ENCODE measurements at places on chromosomes 13 and 19.

DNA sequence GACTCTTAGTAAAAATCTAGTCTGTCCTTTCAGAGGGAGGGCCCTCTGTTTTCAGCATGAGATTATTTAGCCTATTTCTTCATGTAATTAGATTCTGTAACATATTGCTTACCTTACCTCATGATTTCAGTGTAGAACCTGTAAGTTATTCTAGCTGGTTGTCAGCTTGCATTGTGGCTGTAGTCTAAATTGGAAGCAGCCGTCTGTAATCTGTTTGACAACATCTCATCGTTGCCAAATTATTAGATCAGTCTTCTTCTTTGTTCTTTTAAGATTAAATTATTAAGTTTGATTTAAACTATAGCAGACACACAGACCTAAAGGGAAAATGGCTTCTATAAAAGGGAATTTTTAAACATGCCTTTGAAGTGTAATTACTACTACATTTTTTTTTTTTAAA, 34.8 kb downstream of the SLAIN1 start:
- no peak for DNase-seq

GRCh38 chr13:24129914-24130774, 30.4 kb upstream of the SPATA13 start:
- no peak for DNase-seq

- DNase-seq = no peak
These were observed 65.9 kb downstream of the KCNRG start for GRCh38 chr13:50080911-50081678.

GRCh38 chr13:102567857-102568256, 28.9 kb upstream of the TPP2 start:
- DNase-seq = no peak

DNA sequence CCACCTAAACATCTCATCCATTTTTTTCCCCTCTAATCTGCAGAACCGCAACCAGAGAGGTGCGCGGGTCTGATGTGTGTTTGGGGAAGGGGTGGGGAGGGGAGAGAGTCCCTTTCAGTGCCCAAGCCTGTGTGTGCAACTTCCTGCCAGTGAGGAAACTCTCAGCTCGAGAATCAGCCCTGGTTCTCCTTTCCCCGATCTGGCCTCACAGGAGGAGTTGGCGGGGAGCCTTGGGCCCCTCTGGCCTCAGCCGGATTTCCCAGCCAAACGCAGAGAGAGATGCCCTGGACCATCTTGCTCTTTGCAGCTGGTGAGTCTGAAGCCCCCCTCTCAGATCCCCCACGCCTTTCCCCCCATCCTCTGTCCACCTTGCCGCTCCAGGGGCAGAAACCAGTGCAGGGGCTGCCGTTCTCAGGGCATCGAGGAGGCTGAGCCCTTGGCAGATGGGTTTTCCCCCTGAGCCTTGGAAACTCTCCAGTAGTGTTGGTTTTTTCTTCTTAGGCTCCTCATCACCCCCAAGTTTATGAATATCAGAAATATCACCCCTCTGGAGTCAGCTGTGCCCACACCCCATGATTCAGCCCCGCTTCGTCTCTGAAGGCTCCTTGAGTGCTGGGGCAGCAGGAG, at the start of gene C19orf38:
Gene C19orf38 (plus strand): TSS at position 186 of the 627 bp plus-strand sequence. CDS start 94 bp downstream, at position 280.
- no peak for DNase-seq

- no peak for DNase-seq
These were observed 27.2 kb downstream of the WDR62 start for GRCh38 chr19:36081894-36082293.

GRCh38 chr19:34988119-34988518, 12.0 kb upstream of the GRAMD1A start:
- no peak for DNase-seq

- no peak for DNase-seq
These were observed 26.7 kb downstream of the ZNRF4 start for GRCh38 chr19:5481957-5482356.

GRCh38 chr19:20162821-20163220, 4.2 kb upstream of the ZNF486 start:
- DNase-seq = no peak

- DNase-seq = no peak
These were observed 14.8 kb downstream of the MEIS3 start for GRCh38 chr19:47404334-47405196.

GRCh38 chr13:40465015-40465390, 201.4 kb downstream of the FOXO1 start:
- no peak for DNase-seq

DNA sequence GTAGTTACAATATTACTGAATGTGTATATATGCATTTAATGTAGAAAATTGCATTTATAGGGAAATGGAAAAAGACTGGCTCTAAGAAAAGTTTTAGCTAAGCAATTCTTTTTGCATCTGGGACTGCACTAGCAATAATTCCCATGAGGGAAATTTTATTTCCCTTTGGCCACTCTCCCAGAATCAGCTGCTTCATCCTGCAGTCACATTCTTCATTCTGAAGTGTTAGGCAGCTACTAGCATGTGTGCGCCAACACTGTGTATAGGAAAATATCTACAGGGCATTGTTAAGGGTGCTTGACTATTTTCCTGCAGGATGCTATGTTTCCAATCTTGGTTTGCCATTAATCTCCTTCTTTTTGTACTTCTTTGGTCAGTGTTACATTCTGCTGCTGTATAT, 312.8 kb upstream of the PCDH20 start:
- DNase-seq = peak; percentile 43

- no peak for DNase-seq
These were observed 218.2 kb downstream of the FGF14 start for GRCh38 chr13:102183509-102184182.

- DNase-seq = no peak
These were observed 396 bp downstream of the RTN2 start for GRCh38 chr19:45496349-45496953.

- DNase-seq = no peak
These were observed 5.7 kb downstream of the MCOLN1 start for GRCh38 chr19:7528192-7528519.

DNA sequence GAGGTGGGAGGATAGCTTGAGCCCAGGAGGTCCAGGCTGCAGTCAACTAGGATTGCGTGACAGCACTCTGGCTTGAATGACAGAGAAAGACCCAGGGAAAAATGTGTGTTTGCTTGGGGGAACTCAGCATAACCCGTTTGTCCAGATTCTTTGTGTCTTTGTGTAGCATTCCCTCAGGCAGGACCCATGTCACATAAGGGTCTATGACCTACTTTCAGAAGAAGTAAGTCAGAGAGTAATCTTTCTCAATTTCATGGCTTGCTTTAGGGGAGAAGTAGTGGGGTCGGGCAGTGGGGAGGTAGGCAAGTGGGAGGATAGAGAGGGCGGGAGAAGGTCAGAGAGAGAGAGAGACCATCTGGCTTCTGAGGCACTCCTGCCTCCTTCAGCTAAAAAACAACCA, 11.9 kb upstream of the PSPC1 start:
- no peak for DNase-seq

DNA sequence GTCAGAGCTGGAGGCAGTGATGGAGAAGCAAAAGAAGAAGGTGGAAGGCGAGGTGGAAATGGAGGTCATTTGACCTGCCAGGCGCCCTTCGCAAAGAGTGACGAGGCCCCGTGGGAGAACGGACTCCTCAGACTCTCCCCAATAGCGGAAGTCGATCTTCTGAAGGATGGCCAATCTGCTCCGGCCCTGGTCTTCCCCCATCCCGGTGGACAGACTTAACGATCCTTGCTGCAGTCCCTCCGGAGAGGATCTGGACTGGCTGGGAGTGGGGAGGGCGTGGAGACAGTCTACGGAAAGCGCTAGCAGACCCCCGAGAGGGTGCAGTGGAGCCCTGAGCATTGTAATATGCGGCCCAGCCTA, 11.9 kb downstream of the EPS8L1 start:
- no peak for DNase-seq

DNA sequence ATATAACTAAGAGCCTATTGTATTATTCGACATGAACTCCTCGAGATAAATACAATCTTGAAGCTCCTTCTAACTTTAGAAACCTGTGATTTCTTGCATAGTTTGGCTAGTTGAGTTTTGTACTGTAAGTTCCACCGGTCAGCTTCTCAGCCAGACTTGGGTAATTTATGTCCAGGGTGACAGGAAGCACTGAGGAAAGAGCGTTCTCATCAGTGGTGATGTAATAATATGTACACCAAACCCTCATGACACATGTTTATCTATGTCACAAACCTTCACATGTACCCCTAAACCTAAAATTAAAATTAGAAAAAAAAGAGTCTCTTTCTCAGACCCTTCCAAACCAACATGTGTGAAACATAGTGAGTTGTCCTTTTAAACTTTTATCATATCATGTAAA, 205.7 kb downstream of the KCNRG start:
- no peak for DNase-seq

DNA sequence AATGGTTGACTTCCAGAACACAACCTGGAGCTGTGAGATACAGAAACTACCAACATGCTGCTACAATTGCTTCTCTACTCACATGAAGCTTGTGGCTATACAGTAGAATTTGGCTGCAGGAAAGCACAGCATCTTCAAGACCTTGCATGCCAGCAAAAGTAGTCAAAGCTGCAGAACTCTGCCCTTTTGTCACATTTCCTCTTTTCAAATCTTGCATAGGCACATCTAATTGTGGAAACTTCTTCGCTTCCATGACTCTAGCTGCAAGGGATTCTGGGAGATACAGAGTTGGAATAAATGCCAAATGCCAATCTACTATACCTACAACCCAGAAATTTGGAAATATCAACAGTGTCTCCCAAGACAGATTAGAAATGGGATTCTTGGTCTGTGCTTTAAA, 462.2 kb downstream of the FOXO1 start:
- no peak for DNase-seq

DNA sequence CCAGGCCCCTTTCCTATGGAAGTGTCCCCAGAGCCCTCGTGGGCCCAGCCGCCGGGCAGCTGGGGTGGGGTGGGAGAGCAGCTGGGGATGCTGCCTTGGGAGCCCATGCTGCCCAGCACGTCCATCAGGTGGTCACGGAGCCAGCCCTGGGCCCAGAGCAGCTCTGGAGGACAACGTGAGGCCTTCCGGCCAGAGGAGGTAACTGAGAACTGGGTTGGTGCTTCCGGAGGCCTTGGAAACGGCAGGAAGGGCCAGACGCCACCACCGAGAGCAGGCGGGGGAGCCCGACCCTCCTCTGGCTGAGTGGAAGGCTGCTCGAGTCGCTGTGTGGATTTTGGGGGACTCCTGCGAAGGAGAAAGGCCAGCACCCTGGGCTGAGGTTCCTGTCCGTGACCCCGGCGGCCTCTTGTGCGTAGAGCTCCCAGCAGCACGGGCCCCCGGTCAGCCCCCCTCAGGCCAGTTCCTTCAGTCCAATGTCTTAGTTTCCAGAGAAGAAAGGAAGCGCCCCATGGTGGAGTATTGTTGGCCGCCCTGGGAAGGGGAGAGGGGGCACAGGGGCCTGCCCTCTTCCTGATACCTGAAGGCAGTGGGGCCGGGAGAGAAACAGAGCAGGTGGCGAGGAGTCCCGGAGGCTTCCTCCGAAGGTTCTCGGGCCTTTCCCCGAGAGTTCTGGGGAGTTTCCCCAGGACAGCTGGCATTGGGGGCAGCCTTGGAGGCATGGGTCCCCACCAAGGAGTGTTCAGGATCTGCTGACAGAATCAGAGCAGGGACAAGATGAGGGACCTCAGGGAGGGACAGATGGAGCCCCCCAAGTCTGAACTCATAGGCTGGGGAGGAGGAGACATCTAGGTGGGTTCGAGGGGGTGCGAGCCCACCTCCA, 68.8 kb downstream of the MLLT1 start:
- DNase-seq = no peak

DNA sequence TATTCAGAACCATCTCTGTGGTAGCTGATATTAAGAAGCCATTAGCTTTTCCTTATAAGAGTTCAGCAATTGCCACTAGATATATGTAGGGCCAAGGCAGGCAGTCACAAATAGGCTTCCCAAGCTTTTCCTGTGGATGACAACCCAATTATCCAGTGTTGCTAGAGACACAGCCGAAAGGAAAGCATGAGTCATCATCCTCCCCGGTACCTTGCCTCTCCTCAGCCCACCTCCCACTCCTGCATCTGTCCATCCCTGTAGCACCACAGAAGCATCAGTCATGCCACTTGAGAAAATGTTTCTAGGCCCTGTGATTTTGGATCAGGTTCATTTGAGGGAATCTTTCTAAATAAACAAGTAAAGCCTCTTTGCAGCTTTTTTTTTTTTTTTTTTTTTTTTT, 204.3 kb downstream of the DNAJC15 start:
- no peak for DNase-seq

GRCh38 chr19:45523642-45524256, 16.5 kb downstream of the VASP start:
- DNase-seq = peak; percentile 83

DNA sequence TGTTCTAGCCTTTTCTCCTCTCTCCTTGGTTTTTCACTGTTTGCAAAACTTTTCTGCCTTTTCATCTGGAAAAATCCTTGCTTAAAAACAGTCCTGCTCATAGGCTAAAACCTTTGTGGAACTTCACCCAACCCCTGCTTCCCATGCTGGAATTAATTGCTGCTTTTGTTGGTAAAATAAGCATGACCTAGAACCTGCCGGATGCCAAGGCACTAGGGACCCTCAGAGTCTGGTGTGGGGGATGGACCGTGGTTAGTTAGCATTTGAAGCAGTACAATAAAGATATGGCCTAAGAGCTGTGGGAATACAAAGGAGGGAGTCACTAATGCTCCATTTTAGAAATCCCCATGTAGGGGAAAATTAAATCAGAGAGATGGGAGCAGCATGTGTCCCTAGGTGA, 326.3 kb downstream of the KCNRG start:
- no peak for DNase-seq

DNA sequence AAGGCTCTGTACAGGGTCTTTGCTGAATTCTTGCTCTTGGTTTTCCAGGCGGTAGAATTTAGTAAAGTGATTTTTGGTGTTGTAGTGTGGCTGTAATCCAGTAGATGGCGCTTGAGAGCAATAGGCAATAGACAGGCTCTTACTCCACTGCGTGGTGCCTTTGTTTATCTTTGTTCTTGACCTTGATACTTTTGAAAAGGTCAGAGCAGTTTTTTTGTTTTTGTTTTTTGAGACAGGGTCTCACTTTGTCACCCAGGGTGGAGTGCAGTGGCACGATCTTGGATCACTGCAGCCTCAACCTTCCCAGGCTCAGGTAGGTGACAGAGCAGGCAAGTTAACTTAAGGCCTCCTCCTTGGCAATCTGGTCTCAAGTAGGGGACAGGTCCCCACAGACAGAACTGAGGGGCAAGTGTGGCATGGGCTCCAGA, 12.2 kb upstream of the LILRA5 start:
- DNase-seq = no peak

GRCh38 chr13:29877456-29878078, 27.1 kb upstream of the UBL3 start:
- no peak for DNase-seq

GRCh38 chr13:82647540-82647939, 1234.7 kb downstream of the SLITRK1 start:
- DNase-seq = no peak

- no peak for DNase-seq
These were observed 277.6 kb upstream of the KLHL1 start for GRCh38 chr13:70385852-70386251.

DNA sequence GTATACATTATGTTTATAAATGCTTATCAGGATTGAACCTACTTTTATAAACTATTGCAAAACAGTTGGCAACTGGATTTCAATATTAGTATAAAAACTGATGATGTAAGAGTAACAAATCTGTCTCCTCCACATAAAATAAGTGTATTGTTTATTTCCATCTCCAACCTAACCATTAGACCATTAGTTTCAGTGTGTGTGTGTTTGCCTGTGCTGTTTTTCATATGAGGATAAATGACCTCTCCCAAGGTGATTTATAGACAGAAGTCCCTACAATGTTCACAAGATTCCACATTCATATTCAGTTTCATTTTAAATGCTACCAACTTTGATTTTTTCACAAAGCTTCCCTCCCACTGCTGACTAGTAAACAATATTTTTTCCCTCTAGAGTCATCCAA, 871.6 kb downstream of the PCDH9 start:
- DNase-seq = no peak
